Body of pancreas (tissue), 4 donors: ENCODE measurements at places on chromosomes 4 and X. TPM values are rescaled to one million over a fixed set of nuclear protein-coding genes. Genes with fewer than 3 reads are reported as not detected.
A peak's percentile ranks its signal among the peaks of the same experiment; 100 is the strongest.

DNA sequence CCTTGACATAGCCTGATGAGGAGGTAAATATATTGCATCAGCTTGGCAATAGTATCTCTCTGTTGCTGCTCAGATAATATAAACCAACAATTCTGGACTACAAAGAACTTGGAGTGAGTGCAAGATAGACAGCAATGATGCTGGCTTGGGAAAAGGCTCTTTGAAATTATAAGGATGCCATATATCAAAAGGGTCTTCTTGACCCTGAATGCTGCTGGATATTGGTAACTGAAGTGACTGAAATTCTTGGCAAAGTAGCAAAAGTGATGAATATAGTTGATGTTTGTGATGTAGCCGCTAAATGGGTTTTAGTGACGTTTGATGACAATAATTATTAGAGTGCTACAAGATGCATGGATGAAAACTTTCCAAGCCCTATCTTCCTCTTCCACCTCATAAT lies 1391.6 kb downstream of the ADGRL3 start:
- H3K4me1 ChIP-seq: no peaks in the 10 kb centered on the region
- H3K4me3 ChIP-seq: no peak overlapping the region
- no peak for DNase-seq
- H3K36me3 ChIP-seq: no peaks in the 10 kb centered on the region

- H3K27me3 ChIP-seq: no peaks in the 10 kb centered on the region
Observed at GRCh38 chr4:2141762-2142451, 82.8 kb downstream of the NAT8L start.

DNA sequence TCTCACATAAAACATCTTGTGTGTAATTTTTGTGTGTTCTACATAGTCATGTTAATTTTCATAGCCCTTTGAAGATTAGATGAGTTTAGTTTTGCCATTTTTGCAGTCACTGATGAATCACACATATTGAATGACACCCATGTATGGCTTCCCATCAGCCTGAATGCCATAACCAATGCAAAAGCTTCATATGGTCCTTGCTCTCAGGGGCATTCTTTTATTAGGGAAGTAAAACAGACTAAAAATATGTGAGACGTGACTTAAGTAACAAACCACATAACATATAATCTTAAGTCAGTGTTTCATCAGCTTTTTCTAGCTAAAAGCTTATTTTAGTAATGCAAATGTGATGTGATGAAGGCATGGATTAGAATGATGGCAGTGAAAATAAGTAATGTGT lies 8.2 kb downstream of the SLC25A4 start:
- no peak overlapping the region for H3K4me3 ChIP-seq
- H3K4me1 ChIP-seq: no peaks in the 10 kb centered on the region
- H3K36me3 ChIP-seq: no peaks in the 10 kb centered on the region
- H3K27me3 ChIP-seq: no peaks in the 10 kb centered on the region

DNA sequence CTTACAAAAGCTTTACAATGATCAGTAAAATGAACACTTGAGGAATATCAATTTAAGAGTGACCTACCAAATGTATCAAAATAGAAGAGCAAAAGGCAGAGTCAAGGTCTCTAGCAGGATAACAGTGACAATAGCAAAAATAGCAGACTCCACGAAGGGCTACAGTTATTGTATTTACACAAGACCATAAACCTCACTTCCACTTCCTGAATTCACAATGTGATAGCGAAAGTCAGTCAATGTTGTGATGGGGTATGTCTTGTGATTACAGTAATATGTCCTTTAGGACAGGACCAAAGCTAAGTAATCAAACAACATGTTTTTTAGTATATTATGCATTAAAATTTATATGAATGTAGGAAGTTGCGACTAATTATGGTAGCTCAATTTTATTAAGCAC lies 139.6 kb downstream of the IQCM start:
- no peaks in the 10 kb centered on the region for H3K4me1 ChIP-seq
- no peaks in the 10 kb centered on the region for H3K36me3 ChIP-seq
- no peak overlapping the region for H3K27ac ChIP-seq
- no peaks in the 10 kb centered on the region for H3K27me3 ChIP-seq
- no peak overlapping the region for H3K4me3 ChIP-seq

DNA sequence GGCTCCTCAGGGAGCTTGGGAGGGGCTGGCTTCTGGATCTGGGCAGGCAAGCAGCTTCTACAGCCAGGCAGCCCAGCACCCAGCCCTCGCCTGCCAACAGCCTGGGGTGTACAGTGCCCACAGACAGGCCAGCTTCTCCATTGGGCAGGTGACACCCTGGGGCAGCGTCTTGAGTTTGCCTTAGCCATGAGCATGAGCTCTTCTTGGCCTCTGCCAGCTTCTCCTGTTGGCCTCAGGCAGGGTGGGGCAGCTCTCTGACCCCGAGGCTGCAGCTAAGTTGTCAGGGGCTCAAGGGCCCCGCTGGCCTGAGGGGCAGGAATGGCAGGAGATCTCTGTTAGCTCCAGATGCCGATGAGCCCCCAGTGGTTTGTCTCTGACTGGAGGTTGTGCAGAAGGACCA lies 7.8 kb upstream of the CNGA2 start:
- H3K36me3 ChIP-seq: no peaks in the 10 kb centered on the region
- H3K27ac ChIP-seq: no peak overlapping the region
- no peaks in the 10 kb centered on the region for H3K27me3 ChIP-seq
- H3K4me3 ChIP-seq: no peak overlapping the region
- DNase-seq: no peak
- H3K4me1 ChIP-seq: peaks cover 11% of the 10 kb centered on the region

DNA sequence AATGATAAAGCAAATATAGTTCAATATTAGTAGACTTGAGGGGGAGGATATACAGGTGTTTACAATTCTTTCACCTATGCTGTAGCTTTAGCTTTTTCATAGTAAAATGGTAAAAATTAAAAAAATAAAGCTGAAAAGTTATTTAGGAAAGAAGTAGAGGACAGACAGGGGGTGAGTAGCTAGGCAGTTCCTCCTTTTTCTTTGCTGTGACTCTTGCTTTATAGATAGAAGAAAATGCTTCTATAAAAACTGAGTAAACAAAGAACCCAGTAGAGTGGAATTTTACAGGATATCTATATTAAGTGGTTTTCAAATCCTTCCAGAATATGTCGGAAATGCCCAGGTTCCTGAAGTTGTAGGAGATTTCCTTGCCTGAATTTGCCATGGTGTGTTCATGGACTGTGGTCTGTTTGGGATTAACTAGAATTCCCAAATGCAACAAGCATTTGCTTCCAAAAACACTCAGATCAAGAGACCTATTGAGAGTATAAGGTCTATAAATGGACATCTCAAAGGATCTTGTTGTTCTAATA lies 74.9 kb downstream of the KDR start:
- H3K27me3 ChIP-seq: no peaks in the 10 kb centered on the region
- H3K4me1 ChIP-seq: no peaks in the 10 kb centered on the region
- H3K4me3 ChIP-seq: no peak overlapping the region
- no peak overlapping the region for H3K27ac ChIP-seq

- H3K4me1 ChIP-seq: no peaks in the 10 kb centered on the region
- H3K27me3 ChIP-seq: no peaks in the 10 kb centered on the region
- no peak overlapping the region for H3K27ac ChIP-seq
- H3K4me3 ChIP-seq: no peak overlapping the region
- DNase-seq: no peak
Observed at GRCh38 chr4:47646372-47646771, 161.3 kb downstream of the ATP10D start.

- no peaks in the 10 kb centered on the region for H3K36me3 ChIP-seq
- no peaks in the 10 kb centered on the region for H3K4me1 ChIP-seq
- H3K27me3 ChIP-seq: no peaks in the 10 kb centered on the region
- H3K27ac ChIP-seq: no peak overlapping the region
- H3K4me3 ChIP-seq: no peak overlapping the region
Observed at GRCh38 chrX:122500556-122500955, 683.5 kb upstream of the GRIA3 start.

- H3K27me3 ChIP-seq: no peaks in the 10 kb centered on the region
- H3K36me3 ChIP-seq: no peaks in the 10 kb centered on the region
- no peaks in the 10 kb centered on the region for H3K4me1 ChIP-seq
- peak overlapping the region; percentile 93 for H3K27ac ChIP-seq
- DNase-seq: no peak
Observed at GRCh38 chrX:119607018-119607389, 780 bp upstream of the NKRF start.

The FAM199X gene
- total RNA-seq: 13.5 TPM

The USP17L12 gene
- not detected for total RNA-seq

GRCh38 chrX:53194308-53194707 lies 30.7 kb downstream of the KDM5C start:
- H3K4me1 ChIP-seq: no peaks in the 10 kb centered on the region
- peaks cover 5% of the 10 kb centered on the region for H3K36me3 ChIP-seq
- no peak overlapping the region for H3K27ac ChIP-seq
- no peak overlapping the region for H3K4me3 ChIP-seq

The KLHL13 gene
- total RNA-seq: 3.0 TPM

- no peak overlapping the region for H3K27ac ChIP-seq
- no peak overlapping the region for H3K4me3 ChIP-seq
- H3K27me3 ChIP-seq: no peaks in the 10 kb centered on the region
- peak; percentile 68 for DNase-seq
- no peaks in the 10 kb centered on the region for H3K36me3 ChIP-seq
Observed at GRCh38 chrX:18390941-18391538, 34.4 kb upstream of the CDKL5 start.

The POU3F4 gene
- total RNA-seq: not detected

DNA sequence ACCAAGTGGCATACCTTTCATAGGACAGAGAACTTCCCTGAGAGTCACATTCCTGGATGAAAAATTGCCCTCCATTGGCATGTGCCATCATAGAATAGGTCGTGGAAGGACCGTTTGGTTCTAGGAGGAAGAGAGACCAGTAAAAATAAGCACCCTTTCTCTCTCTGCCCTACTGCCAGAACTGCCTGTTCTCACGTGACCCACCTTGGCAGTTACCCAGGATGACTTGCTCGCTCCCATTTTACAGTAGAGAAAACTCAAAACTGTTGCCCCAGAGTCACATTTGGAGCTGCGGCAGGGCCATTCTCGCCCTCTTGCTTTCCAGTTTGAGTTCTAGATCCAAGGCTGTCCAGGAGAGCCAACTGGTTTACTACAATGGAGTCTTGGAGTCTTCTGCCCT lies 1.1 kb upstream of the NLGN3 start:
- H3K36me3 ChIP-seq: no peaks in the 10 kb centered on the region
- H3K4me3 ChIP-seq: no peak overlapping the region
- no peaks in the 10 kb centered on the region for H3K27me3 ChIP-seq

The NCAPG gene
- total RNA-seq: 0.33 TPM

- H3K4me3 ChIP-seq: no peak overlapping the region
- H3K36me3 ChIP-seq: no peaks in the 10 kb centered on the region
- H3K27ac ChIP-seq: no peak overlapping the region
- DNase-seq: no peak
- H3K27me3 ChIP-seq: no peaks in the 10 kb centered on the region
Observed at GRCh38 chr4:17701138-17701839, 80.1 kb downstream of the FAM184B start.

GRCh38 chr4:137649711-137650450 lies 117.6 kb upstream of the PCDH18 start:
- no peak overlapping the region for H3K27ac ChIP-seq
- H3K36me3 ChIP-seq: no peaks in the 10 kb centered on the region
- DNase-seq: no peak
- no peaks in the 10 kb centered on the region for H3K27me3 ChIP-seq
- no peak overlapping the region for H3K4me3 ChIP-seq
- no peaks in the 10 kb centered on the region for H3K4me1 ChIP-seq

The P2RY4 gene
- total RNA-seq: 1.3 TPM

DNA sequence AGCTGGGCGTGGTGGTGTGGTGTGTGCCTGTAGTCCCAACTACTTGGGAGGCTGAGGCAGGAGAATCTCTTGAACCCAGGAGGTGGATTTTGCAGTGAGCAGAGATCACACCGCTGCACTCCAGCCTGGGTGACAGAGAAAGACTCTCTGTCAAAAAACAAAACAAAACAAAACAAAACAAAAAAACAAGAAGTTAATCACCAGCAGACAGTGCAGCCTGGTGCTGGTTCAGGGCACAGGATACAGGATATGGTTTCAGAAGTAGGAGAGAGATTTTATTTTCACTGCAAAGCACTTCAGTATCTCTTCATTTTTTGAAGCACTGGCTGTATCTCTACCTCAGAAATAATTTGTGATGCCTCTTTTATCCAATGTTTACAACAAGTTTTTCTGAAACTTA lies 1222.9 kb upstream of the PRKX start:
- H3K4me3 ChIP-seq: no peak overlapping the region

The SERTM2 gene
- total RNA-seq: not detected

DNA sequence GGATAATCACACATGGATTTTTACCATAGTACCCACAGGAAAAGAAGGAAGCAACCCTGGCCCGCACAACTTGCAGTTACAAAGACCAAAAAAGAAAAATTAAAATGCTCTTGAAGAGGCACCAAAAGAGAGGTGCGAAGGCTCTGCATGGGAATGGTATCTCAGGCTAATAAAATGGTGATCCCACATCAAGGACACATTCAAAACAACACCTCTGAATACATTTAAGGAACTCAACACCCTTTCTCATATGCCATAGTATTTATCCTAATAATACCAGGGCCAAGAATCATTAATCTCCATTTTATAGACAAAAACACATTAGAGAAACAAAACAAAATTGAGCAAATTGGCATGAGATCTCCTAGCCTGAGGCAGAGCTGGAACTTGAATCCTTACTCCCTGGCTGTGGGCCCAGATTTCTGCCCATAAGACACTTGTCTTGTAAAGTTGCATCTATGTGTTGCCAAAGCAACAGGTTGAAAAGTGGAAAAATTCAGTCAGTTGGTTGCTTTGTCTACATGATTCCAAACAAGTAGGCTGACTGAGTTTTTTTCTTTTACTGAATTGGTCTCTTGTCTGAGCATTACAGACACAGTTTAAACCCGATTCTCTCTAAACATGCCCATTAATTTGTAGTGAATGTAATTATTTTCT lies 33.5 kb downstream of the GUCY2F start:
- no peak overlapping the region for H3K4me3 ChIP-seq

DNA sequence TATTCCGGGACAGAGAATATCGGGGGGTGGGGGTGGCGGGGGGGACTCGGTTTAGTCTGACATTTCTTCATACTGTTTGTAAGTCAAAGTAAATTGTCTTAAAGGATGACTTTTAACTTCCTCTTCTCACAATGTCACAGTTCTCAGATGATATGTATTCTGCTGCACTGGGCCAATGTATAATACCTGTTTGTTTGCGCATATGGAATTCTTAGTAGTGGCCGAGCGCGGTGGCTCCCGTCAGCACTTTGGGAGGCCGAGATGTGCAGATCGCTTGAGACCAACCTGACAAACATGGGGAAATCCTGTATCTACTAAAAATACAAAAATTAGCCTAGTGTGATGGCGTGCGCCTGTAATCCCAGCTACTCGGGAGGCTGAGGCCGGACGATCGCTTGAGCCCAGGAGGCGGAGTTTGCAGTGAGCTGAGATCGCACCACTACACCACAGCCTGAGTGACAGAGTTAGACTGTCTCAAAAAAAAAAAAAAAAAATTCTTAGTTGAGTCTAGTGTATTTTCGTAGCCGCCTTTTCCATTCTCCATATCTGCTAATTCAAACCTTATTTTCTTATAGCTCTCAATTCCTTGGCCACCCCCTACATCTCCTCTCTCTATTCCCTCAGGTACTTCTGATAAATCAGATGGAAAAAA lies 851 bp downstream of the POLR2B start:
- peaks cover 60% of the 10 kb centered on the region for H3K4me1 ChIP-seq
- peak; percentile 24 for DNase-seq
- H3K4me3 ChIP-seq: peak overlapping the region; percentile 89
- H3K27ac ChIP-seq: peak overlapping the region; percentile 90
- H3K27me3 ChIP-seq: no peaks in the 10 kb centered on the region
- no peaks in the 10 kb centered on the region for H3K36me3 ChIP-seq

- no peaks in the 10 kb centered on the region for H3K36me3 ChIP-seq
- no peak overlapping the region for H3K27ac ChIP-seq
- DNase-seq: no peak
- peaks cover 18% of the 10 kb centered on the region for H3K4me1 ChIP-seq
- no peak overlapping the region for H3K4me3 ChIP-seq
Observed at GRCh38 chrX:119753639-119754257, 4.6 kb upstream of the SOWAHD start.

The SASH3 gene
- 3.6 TPM for total RNA-seq
